ENCODE measurements at places on chromosomes 5 and 9.

DNA sequence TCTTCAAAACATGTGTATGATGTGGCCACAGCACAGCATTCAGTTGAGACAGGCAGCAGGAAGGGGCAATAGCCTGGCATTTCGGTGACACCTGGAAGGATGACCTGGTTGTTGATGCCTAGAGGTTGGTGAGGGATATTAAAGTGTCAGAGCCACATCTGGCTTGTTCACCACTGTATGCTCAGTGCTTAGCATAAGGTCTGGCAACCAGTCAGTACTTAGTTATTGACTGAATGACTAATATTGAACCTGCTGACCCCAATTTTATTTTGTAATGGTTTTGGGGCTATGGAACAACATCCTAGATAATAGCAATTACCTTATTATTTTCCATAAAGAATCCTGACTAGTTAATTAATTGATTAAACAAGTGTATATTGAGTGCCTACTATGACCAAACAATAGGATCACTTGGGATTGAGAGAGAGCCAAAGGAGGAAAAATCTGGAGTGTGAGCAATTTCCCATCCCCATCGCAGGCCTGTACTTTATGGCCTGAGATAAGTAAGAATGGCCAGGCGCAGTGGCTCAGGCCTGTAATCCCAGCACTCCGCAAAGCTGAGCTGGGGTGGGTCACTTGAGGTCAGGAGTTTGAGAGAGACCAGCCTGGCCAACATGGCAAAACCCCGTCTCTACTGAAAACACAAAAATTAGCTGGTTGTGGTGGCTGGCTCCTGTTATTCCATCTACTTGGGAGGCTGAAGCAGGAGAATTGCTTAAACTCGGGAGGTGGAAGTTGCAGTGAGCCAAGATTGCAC is 85.4 kb upstream of the PLPP1 start:
- no peak for DNase-seq

DNA sequence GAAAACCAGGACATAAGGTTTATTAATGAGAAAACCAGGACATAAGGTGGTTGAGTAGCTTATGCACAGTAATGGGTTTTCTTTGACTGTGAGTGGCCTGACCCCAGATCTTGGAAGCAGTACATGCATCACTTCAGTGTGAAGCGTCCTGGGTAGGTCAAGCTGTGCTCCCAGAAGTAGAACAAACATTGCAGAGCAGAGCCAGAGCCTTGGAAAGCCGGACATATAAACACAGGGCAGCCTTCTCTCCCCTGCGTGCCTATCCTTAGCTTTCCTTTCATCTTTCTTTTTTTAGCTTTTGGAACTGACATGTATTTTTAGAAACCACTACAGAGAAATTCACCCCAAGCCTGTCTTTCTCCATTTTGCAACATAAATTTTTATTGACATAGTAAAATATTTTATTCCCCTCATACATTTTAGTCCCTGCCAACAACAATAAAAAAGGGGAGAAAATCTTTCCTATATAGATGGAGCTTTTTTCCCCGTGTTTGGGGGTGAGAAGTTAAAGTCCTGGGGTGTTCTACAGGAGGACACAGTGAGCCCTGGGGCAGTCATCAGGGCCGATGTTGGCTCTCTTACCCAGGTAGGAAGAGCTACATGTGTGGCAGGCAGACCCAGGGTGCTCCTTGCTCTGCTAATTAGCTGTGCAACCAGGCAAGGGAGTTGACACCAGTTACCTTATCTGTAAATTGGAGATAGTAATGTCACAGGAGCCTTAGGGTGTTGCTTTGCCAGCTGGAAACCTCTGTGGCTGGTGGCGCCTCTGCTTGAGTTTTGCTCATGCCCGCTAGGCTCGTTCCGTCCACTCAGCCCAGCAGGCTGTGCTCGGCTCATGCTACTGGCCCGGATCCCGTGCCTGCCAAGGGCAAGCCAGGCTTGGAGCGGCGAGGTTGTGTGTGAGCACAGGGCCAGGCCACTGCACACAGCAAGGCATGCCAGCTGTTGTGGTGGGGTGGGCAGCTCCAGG is 389.6 kb downstream of the KDM4C start:
- DNase-seq, result no peak

GRCh38 chr5:68554571-68555279 is 339.2 kb downstream of the PIK3R1 start:
- no peak for DNase-seq

GRCh38 chr5:132112111-132112510 is 38.5 kb downstream of the CSF2 start:
- no peak for DNase-seq

DNA sequence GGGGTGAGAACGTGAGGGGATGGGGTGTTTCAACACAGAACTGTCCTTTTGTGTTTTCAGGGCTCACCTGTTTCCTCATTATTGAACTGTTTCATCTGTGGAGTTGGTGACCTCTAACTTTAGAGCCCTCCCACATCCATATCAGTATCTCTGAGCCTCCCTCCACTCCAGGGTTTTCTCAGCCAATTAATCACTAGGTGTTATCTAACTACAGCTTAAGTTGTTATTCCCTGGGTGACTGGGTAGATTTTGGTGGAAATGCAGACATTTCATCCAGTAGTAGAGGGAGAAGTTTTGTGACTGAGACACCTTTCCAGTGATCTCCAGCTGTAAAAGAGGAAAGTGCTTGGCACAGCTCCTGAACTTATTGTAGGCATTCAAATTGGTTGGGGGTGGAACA is 23.7 kb downstream of the PPP3R2 start:
- DNase-seq, result no peak

DNA sequence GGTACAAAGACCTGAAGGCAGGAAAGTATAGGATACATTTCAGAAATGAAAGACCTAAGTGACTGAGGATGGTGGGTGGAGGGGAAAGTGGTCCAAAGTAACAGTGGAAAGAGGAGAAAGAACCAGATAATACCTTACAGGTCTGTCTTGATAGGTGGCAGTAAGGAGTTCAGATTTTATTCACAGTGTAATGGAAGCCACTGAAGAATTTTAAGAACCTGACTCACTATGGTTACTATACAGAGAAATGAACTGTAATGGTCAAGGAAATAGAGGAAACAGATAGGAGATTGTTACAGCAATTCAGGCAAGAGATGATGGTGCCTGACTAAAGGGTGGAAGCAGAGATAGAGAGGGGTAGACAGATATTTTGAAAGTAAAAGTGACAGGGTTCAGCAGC is 46.5 kb downstream of the EPB41L4A start:
- DNase-seq, result no peak

GRCh38 chr9:74528207-74528606 is 31.1 kb downstream of the RORB start:
- DNase-seq, result no peak

Data from memory B cell (primary cell).